ENCODE measurements at places on chromosomes 2 and 18.
A peak's percentile ranks its signal among the peaks of the same experiment; 100 is the strongest.

- DNase-seq = no peak
Observed at GRCh38 chr2:158519481-158519880, 62.7 kb downstream of the PKP4 start.

- no peak for DNase-seq
Observed at GRCh38 chr2:159873258-159873657, 75.2 kb upstream of the CD302 start.

GRCh38 chr2:138071720-138072719 lies 107.7 kb downstream of the HNMT start:
- no peak for DNase-seq

DNA sequence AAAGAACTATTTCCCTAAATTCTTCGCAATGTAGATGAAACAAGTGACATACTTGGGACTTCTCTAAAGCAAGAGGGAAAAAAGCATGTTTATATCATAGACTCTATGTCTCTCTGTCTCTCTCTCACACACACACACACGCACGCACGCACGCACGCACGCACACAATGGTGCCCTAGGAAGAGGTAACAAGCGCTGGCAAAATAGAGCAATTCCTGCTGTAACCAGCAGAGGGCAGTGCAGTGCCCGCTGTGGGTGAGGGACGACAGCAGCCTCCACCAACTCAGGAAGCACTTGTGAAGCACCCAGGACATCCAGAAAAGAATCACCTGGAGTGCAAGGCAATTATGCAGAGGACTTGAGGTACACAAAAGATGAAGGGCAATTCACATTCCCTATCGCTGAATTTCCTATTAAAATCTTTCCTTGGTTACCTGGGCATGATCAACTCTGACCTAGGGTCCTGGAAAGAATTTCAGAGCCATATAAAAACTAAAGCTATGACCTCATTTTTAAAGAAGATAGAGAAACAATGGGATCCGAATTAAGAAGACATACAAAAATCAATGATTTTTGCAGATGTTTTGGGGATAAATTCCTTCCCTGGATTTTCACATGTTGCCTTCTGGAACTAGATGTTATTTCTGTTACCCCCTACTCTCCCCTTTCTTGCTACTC lies 166.4 kb downstream of the PDE11A start:
- DNase-seq = no peak

DNA sequence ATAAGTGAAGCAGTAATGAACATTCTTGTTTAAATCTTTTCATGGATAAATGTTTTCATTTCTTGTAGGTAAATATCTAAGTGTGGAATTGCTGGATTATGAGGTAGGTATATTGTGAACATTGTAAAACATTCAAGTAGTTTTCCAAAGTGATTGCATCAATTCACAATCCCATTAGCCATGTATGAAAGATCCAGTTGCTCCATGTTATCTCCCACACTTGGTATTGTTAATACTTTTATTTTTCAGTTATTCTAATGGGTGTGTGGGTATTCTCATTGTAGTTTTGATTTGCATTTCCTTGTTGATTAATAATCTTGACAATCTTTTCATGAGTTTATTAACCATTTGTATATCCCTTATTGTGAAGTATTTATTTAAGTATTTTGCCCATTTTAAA lies 50.3 kb downstream of the MAIP1 start:
- no peak for DNase-seq

DNA sequence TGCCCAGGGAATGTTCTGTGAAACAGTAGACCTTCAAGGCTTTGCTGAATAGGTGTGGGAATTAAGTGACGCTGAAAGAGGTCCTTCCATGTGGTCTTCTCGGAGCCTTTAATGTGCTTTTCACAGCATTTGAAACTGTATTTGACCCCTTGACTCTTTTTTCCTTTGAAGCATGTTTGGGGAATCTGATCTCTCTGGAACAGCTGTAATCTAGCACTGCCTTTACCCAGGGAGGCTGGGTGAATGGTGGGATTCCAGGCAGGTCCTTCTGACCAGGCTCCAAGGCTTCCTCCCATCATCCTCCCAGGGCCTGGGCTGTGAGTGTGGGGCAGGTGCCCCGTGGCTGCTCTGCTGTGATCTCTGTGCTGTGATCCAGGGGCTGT lies 4.2 kb downstream of the ZAP70 start:
- DNase-seq = no peak

- DNase-seq = no peak
Observed at GRCh38 chr2:3177891-3178577, 199.6 kb downstream of the EIPR1 start.

DNA sequence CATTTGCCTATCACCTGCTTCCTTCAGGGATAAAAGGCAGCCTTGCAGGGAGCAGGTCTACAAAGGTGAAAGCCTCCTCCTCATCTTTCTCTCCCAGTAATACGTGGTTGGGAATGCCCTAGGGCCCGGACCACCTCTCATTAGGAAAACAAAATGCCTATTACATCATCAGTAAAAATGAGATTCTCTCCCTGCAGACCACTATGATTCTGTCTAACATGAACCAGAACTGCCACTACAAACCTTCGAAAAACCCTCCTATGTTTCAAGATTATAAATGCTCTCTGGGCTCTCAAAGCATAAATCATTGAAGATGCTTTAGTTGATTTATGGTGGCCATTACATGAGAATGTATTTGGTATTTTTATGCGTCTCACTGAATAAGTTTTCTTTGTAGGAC lies 108.4 kb upstream of the ARL5A start:
- DNase-seq = no peak

DNA sequence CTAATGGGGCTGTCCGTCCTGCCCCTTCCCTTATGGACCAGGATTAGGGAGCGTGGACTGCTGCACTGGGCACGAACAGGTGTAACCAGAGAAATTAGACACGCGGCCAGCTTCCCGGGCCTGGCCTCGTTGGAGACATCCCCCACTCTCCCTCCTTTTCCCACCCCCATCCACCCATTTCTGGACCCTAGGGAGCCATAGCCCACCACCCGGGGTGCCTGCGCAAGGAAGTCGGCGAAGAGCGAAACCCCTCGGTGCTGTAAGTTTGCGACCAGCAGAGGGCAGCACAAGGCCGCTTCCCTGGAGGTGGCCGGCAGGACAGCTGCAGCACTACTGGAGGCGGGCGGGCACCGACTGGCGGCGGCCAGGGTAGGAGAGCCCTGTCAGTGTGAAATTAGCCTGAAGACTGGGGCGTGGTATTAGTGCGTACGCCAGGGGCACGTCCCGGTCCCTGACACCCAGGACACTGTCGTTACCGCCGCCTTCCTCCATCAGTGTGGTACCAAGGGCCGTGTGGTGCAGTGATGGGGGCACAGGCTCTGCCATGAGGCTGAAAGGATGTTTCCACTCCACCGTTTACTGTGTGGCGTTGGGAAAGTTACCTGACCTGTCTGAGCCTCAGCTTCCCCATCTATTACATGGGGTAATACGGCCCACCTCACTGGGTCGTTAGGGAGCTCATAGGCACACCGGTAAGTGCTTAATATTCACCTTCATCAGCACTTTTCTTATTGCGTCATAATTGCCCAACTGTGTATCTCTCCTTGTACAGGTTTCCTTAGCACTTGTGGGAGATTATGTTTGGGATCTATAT lies 36.0 kb upstream of the CD207 start:
- peak; percentile 35 for DNase-seq

- no peak for DNase-seq
Observed at GRCh38 chr2:191926671-191927070, 79.8 kb upstream of the CAVIN2 start.

DNA sequence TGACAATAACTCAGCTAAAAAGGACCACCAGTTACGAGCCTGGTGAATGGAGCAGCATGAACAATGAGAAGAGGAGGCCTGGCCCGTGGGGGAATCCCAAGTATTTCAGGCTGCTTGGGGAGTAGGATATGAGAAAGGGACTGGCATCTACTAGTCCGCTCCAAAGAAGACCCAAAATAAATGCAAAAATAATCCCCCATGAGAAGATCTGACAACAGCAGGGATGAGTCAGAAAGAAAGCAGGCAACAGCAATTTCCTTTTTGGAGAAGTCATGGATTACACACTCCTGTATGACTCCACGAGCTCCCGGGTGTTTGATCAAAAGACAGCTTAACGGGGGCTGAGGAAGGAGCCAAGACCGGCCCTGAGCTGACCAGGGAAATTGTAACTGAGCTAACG lies 111.4 kb downstream of the SOX11 start:
- no peak for DNase-seq

GRCh38 chr18:62596145-62597005 lies 73.5 kb downstream of the ZCCHC2 start:
- no peak for DNase-seq

DNA sequence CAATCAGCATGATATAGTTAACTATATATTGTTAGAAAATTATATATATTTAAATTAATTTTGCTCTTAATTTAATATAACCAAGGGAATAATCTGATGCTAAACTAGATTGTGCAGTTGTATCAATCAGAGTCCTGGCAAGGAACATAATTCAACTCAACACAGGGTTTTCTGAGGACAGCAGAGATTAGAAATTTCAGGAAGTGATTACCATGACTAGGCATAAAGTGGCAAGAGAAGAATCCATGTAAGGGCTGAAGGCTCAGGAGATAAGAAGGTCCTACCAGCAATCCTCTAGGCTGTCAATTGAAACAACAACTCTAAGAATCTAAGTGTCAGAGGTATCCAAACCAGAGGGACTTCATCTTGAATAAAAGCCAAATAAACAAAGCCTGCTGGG lies 807.8 kb downstream of the DSC3 start:
- DNase-seq = no peak

DNA sequence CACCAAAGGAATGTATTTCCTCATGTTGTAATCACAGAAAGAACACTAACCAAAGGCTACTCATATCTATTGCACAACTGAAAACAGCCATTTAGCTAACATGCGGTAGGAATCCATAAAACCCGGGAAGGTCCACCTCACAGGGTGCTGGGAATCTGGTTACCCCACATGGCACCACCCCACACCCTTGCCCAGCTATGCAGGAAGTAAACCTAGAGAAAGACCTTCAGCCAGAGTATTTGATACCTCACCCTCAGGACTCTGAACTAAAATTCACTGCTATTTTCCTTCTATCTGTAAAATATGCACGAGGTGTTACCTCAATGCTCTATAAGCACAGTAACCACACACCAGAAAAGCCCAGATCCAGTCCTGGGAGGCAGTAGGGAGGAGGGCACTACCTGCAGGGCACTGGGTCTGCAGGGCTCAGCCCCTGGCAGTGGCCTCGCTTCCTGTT lies 45.8 kb downstream of the PTPN2 start:
- DNase-seq = no peak

DNA sequence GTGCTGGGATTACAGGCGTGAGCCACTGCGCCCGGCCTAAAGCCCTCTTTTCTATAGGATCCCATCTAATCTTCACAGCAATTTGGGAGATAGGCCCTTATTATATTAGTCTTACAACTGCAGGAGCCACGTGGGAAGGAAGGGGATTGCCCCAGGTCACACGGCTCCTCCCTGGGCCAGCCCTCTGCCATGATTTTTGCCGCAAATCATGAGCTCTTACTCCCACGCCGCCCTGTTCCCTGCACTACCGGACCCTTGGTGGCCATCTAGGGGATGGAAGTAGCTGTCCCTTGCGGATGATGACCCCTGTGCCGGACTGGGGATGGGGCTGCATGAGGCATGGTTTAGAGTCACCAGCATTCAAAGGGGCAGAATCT lies 28.4 kb upstream of the PTMA start:
- no peak for DNase-seq

DNA sequence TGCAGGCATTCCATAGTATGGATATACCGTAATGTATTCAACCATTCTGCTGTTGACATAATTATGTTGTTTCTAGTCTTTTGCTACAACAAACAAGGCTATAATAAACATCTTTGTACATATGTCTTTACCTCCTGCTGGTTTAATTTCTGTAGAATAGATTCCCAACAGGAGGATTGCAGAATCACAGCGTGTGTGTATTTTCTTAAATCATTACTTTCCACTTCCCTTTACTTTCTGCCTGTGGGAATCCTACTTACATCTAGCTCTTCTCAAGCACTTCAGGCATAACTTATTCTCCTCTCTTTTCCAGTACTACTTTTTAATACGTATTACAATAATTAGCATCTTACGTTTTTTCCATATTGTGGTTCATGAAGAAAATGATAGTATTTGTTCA lies 13.0 kb upstream of the RIOK3 start:
- no peak for DNase-seq

DNA sequence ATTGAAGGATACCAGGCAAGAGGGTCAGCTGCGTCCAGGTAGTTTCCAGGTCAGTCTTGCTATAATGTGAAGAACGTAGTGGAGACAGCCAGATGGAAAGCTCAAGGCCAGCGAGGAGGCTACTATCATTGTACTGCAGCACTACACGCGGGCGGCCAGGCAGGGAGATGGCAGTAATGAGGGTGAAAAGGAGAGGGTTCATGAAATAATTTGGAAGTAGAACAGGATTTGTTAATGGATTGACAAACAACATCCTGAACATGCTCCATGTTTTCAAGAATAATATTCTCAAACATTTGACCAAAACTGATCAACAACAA lies 17.1 kb downstream of the SPIRE1 start:
- no peak for DNase-seq

DNA sequence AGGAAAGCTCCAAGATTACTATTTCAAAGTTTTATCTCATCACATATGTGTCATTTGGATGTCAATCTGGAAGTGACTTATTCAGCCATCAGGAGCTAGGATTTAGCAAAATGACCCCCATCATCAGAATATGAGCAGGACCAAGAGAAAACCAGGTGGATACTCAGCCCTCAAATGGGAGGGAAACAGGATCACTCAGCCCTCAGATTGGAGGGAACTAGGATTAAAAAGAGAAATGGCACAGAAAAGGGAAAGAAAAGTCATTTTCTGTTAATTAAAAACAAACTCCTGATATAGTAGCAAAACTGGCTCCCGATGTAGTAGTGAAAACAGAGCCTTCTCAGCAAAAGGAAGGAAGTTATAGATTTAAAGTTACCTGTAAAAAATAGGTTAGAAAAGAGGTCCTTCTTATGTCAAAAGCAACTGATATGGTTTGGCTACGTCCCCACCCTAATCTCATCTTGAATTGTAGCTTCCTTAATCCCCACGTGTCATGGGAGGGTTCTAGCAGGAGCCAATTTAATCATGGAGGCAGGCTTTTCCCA lies 69.0 kb upstream of the MYCN start:
- DNase-seq = no peak

DNA sequence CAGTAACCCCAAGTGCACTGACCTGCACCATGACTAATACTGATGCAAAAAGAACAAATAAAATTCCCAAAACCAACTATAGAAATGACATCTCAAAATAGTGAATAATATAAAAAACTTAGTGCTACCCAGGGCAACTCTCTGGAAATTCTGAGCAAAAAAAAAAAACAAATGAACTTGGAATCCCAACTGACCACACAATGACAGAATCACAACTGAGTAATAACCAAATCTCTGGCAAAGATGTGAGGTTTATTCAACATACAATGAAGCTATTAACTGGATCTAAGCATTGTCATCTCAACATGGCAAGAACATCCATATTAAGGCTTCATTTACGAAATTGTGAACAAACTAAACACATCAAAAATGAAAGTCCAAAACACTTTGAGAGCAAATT lies 22.7 kb downstream of the EXOC6B start:
- no peak for DNase-seq

Measured in esophagus squamous epithelium (tissue), 5 donors.